ENCODE measurements at places on chromosomes 2 and 18.

DNA sequence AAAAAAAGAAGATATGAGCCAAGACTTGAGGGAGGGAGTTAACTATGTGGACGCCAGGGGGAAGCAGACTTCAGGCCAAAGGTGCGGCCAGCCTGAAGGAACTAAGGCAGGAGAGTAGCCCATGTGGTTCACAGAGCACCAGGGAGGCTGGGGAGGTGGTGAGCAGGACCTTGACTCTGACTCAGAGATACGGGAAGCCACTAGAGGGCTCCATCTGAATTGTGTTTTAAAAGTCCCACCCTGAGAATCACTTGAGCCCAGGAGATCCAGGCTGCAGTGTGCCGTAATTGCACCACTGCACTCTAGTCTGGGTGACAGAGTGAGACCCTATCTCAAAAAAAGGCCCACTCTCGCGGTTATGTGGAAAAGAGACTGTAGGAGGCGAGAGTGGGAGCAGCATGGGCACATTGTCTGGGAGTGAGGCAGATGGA lies 12.3 kb downstream of the CEP192 start:
- no peak for DNase-seq

DNA sequence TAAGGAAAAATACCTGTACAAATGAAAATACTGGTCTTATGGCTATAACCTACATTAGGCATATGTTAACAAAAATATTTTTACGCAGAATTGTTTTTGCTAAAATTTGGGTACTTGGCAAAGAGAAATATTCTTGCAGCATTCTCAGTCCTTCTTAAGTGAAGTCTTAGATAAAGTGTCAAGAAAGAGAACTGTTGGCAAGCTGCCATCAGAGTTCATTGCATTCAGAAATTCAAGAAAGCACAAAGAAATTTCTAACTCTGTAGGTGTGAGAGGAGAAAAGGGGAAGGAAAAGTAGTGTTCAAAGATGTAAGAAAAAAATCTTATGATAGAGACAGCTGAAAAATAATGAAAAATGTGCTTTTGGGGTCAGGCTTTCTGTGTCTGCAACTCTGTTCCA lies 86.7 kb downstream of the IRS1 start:
- no peak for DNase-seq

DNA sequence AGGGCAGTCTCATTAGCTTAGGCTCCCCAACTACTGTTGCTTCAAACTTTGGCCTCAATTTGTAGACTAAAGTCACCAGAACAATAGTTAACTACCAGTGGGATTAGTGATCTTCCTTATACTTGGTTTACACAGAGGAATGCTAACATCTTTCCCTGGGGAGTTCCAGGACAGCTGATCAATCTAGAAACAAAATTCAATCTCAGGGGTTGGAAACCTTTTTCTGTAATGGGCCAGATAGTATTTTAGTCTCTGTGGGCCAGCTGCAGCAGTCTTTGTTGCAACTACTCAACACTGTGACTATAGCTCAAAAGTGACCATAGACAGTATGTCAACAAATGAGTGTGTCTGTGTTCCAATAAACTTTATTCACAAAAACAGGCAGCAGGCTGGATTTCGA lies 85.7 kb downstream of the METTL8 start:
- no peak for DNase-seq

DNA sequence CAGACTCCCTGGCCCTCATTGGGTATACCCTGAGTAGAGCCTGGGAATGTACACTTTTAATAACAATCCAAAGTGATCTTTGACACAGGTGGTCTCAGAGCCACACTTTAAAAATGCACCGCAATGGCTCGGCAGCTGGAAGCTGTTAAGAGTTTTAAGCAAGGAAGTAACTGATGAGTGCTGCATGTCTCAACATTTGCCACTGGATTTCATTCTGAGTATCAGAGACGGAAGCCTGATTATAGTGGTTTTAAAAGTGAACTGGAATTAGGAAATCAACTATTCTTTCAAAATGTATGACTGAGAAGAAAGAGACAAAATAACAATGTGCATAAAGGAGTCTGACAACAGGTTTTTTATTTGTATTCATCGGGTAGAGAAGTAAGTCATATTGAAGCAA lies 7.5 kb downstream of the MBOAT2 start:
- DNase-seq = no peak

DNA sequence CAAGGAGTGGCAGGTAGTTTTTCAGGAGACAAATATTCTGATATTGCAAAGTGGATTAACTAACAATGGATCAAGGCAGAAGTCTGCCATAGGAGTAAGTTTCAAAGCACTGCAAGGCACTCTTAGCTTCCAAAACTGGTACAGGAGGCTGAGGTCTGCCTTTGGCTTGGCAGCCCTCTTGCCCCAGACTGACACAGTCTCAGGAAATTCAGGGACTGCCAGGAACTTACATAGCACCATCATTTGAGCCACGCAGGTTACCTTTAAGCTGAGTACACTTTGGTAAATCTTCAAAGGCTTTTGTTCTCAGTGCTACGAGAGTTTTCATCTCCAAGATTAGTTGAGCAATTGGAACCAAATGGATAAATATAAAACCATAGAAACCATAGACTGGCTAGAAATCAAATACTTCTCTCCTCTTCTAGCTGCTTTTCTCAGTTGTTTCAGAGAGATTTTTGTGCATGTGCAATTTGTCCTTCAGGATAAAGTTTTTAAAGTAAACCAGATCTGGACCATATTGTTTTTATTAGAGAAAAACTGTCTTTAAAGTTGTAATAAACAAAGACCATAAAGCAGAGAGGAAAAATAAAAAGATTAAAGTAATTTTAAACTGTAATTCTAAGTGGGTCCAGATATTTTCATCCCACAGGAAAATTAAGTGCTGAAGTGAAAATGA lies 18.8 kb downstream of the ANKRD29 start:
- DNase-seq = no peak

- DNase-seq = no peak
Measured at GRCh38 chr18:45284174-45284573, 331.1 kb upstream of the SLC14A2 start.

DNA sequence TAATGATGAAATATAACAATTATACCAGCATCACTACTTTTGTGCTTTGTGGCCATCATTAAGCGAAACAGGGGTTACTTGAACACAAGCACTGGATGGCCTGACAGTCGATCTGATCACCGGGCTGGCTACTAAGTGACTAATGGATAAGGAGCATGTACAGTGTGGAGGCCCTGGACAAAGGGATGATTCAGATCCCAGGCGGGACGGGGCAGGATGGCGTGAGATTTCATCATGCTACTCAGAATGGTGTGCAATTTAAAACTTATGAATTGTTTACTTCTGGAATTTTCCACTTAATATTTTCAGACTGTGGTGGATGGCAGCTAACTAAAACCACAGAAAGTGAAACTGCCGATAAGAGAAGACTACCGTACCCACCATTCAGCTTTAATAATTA lies 7.0 kb upstream of the CLIP4 start:
- no peak for DNase-seq

DNA sequence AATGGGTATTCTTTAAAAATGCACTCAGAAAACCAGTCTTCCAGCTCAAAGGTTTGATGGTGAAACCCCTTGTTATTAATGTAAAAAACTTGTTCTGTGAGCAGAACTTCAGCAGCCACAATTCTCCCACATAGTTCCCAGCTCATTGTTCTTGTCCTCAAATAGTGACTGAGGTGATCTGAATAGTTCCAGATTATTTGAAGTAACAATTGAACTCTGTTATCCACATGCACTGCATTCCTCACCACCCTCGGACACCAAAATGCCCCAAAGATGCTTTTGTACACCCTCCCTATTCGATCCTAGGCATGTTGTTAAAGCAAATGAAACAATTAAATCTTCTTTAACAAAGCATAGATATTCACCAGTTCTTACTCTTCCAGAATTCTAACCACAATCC lies 2186.8 kb upstream of the CELF4 start:
- no peak for DNase-seq

Measured in NCI-H2227 treated with DMSO at 0.1 percent for 48 hours (cell line).